CD4-positive, alpha-beta T cell treated with Interleukin-2 at 100 ng/mL for 4 hours (primary cell): ENCODE measurements at places on chromosomes 11 and 22.

- no peak for DNase-seq
Observed at GRCh38 chr22:43177479-43177878, 9.5 kb downstream of the TTLL12 start.

DNA sequence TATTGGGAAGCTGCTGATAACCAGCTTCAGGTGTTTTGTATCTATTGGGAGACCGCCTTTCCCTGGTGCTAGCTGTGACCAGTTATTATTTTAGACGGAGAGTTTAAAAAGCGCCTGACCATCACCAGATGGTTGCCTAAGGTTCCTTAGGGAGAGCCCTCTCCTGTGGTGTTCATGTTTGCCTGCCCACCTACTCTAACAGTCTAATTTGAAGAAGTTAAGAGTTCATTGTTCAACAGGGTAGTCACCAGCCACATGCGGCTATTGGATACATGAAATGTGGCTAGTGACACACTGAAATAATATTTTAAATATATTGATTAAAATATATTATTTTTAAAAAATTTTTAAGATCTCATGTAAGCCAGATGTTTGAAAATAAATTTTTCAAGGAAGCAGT, 71.3 kb upstream of the SLN start:
- DNase-seq = no peak

DNA sequence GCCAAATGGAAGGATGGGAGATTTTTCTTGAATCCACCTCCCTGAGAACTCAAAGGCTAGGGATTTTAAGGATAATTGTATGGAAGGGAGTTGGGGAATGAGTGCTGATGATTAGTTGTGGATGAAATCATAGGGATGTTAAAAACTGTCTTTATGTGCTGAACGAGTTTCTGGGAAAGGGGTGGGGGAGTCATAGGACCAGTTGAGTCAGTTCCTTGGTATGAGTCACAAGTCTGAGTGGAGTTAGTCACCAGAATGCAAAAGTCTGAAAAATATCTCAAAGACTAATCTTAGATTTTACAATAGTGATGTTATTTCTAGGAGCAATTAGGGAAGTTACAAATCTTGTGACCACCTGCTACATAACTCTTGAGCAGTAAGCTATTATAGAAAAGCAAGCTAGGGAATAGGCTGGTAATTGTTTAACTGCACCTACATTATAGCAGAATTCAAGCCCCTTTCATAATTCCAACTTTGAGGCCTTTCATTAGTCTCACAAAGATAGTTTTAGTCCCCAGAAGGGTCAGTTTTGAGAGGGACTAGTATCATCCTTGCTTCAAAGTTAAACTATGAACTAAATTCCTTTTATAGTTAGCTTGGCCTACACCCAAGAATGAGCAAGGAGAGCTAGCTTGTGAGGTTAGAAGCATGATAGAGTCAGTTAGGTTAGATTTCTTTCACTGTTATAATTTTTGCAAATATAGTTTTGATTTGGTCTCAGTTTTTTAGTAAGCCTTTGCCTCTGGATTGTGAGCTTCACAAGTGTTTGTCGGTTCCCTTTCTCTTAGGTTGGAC, 668.0 kb downstream of the ETS1 start:
- DNase-seq = no peak

- DNase-seq = no peak
Observed at GRCh38 chr11:5343474-5344335, at the start of gene OR51B5. TSS of gene OR51B5 (minus strand) at chr11:5343524. CDS start at chr11:5343524, 0 bp downstream.

DNA sequence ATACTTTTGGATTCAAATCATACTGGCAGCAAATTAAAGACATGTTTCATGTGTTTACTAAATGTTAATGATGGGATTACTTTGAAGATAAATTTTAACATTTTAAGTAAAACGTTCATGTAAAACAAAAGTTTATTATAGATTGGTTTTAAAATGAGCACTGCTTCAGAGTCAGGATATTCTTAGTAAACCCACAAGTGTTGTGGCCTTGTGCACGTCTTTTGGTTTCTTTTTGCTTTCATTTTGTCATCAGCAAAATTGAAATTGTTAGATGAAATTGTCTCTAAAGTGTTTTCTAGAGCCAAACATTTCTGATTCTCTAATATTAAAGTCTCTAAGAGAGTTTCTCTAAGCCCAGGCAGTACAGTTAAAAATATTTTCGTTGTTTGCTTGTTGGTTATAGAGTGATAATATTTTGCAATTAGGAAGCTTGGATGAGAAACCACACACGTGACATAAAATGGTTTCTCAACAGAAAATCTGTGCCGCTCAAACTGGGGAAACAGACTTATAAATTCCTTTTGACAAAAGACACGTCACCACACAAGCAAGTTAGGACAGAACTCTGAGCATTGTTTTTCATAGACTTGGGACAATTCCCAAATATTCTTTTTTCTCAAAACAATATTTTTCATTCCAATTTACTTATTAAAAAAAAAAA, 164.4 kb downstream of the TEAD1 start:
- DNase-seq = no peak

GRCh38 chr11:110159476-110159875, 66.3 kb downstream of the ZC3H12C start:
- no peak for DNase-seq

- no peak for DNase-seq
Observed at GRCh38 chr11:104320097-104320496, 156.2 kb upstream of the PDGFD start.

- no peak for DNase-seq
Observed at GRCh38 chr11:20049231-20049630, 111.0 kb downstream of the DBX1 start.

DNA sequence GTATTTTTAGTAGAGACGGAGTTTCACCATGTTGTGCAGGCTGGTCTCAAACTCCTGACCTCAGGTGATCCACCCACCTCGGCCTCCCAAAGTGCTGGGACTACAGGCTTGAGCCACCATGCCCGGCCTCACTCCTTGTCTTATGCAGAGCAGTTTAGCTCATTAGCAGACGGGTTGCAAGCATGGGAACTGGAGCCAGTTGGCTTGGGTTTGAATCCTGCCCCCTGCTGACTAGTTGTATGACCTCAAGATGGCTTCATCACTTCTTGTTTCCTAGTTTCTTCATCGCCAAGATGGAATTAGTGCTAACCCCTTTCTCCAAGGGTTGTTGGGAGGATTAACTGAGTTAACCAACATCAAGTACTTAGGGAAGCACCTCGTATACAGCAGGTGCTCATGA, 23.4 kb upstream of the RASD2 start:
- DNase-seq = no peak
